ENCODE measurements at places on chromosomes 3 and 15.

DNA sequence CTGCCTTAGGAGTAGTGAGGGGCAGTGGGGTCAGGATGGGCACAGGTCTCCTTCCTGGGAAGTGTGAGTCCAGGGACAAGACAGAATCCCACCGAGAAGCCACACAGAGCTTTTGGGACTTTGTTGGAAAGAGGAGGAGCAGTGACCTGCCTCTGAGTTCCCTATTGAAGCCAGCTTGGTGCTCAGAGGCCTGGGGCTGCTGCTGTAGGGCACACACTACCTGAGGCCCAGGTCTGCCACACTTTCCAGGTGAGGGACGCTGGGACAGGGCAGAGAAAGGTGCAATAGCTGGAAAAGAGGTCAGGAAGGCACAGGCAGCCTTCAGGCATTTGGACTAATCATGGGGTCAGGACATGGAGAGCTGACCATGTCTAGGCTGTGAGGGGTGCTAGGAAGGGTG, 67.7 kb downstream of the SCN5A start:
- no peak for DNase-seq

DNA sequence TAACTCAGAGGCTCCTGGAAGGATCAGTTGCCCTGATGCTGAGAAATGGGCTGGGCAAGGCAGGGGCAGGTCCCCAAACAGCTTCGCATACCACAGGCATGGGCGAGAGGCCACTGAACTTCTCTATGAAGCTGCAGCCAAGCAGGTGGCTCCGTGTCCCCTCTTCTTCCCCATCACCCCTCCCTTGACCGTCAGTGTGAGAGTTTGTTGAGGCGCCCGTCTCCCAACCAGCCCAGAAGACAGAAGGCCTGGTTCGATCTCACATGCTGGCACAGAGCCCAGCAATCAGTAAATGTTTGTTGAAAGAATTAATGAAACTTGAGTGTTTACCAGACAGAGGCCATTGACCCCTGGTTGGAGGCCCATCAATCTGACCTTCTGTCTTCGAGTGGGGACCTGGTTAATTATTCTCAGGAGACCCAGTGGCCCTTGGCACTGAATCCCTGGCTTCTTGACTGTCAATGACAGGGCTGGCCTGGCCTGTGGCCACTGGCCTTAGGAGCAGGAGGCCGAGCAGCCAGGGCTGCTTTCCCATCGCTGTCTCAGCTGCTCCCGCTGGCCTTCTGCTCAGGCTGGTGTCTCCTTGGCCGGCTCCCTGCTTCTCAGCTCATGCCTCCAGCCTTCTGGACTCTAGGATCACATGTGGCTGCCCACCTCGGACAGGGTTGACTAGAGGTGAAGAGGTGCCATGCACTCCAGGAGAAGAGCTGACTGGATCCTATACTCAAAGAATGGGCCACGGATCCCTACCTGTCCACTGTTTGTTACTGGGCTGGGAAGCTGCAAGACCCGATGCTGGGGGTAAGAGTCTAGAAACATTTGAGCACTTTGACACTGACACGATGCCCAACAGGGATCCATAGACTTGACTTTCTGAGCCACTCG, 113.4 kb downstream of the ASB7 start:
- no peak for DNase-seq

GRCh38 chr3:52385157-52385556, 59.7 kb downstream of the SEMA3G start:
- no peak for DNase-seq

- no peak for DNase-seq
Measured at GRCh38 chr3:20197775-20198174, 11.8 kb upstream of the SGO1 start.

GRCh38 chr3:130857336-130858026, 36.4 kb upstream of the ATP2C1 start:
- no peak for DNase-seq

GRCh38 chr3:159260049-159260662, 458.3 kb downstream of the MFSD1 start:
- DNase-seq, result peak; percentile 1

DNA sequence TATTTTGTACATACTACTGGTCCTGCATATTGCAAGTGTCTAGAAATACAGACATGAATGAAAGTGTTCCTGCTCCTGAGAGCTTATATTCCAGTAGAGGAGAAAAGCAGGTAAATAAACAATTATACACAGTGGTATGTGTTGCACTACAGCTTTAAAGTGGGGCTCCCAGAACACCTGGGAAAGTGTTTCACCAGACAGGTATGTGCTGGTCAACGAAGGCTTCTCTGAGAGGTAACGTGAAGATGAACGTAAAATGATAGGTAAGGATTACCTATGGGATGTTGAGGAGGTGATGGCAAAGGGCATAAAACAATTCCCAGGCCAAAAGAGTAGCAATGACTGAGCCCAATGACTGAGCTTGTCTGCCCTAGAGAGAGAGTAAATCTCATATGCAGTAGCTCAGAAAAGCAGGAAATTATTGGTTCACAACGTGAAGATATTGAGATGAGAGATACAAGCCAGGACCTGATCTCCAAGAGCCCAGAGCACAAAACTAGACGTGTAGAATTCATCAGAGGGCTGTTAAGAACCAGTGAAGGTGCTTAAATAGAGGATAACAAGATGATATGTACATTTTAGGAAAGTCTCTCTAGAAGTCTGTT, 459.1 kb upstream of the BCHE start:
- DNase-seq, result no peak

GRCh38 chr3:62201438-62202035, 171.8 kb downstream of the FEZF2 start:
- DNase-seq, result no peak

- no peak for DNase-seq
Measured at GRCh38 chr3:15892311-15893227, 94.8 kb upstream of the ANKRD28 start.

GRCh38 chr15:69929905-69930630, 167.6 kb downstream of the TLE3 start:
- no peak for DNase-seq

DNA sequence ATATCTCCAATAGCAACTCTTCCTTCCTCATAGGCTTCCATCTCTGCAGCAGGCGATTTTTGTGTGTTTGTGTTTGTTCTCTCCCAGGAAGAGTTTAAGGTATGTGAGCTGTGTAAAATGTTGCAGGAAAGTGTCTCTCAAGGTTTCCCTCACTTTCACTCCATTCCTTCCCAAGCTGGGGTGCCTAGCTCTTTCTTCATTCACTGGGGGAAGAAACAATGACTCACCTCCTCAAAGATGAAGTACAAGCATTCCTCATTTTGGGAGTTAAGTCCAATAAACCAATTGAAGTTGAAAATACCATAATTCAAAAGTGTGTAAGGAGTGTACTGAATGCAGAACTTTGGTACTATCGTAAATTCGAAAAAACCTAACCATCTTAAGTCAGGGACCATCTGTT, 422.7 kb upstream of the CFAP20DC start:
- DNase-seq, result no peak

GRCh38 chr15:35123743-35124142, 38.6 kb upstream of the NANOGP8 start:
- DNase-seq, result no peak

GRCh38 chr3:58670506-58671135, 4.0 kb upstream of the FAM3D start:
- no peak for DNase-seq

- no peak for DNase-seq
Measured at GRCh38 chr3:122688996-122689395, 8.4 kb downstream of the PARP14 start.

DNA sequence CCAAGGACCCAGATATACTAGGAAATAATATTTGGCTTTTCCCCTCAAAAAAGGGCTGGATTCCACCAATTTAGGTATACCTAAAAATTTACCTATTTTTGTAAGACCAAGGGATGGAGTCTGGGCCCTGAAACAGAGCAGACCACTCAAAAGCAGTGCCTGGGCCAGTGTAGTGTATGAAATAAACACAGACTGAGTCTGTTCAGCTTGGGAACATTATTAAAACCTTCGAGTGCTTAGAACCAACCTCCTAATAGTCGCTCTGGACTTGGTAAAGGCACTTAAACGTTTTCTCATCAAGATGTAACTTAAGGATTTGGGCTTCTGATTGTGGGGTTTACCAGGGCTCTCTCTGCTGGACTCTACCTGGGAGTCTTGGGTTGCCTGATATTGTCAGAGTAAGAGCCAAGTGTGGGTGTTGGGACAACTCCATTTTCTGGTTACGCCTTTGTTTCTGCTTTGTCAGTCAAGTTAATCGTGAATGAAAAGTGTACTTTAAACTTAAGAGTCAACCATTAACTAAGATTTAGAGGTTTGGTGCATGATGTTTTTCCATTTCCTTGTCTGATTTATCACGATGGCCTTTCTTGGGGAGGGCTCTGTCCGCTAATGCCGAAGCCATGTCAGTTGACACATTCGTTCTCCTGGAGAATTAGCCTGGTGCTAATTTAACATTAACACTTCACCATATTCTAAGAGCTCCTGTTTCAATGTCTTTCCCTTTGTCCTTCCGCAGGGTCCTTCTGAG, 221.0 kb upstream of the TPM1 start:
- DNase-seq, result no peak

- DNase-seq, result no peak
Measured at GRCh38 chr3:38555926-38556325, 59.8 kb downstream of the EXOG start.

GRCh38 chr15:49026700-49027099, 19.5 kb downstream of the SECISBP2L start:
- no peak for DNase-seq

- no peak for DNase-seq
Measured at GRCh38 chr3:147462856-147463255, 53.7 kb downstream of the ZIC1 start.

All from stimulated activated CD4-positive, alpha-beta T cell treated with anti-CD3 and anti-CD28 coated beads, Interleukin-12 subunit alpha, Interleukin-12 subunit beta, amount 100 ng/mL, for 4 hours (primary cell).